ENCODE measurements at places on chromosomes 2 and 18.
A peak's percentile ranks its signal among the peaks of the same experiment; 100 is the strongest.

- DNase-seq = no peak
Measured at GRCh38 chr18:42429196-42429595, 474.2 kb downstream of the PIK3C3 start.

DNA sequence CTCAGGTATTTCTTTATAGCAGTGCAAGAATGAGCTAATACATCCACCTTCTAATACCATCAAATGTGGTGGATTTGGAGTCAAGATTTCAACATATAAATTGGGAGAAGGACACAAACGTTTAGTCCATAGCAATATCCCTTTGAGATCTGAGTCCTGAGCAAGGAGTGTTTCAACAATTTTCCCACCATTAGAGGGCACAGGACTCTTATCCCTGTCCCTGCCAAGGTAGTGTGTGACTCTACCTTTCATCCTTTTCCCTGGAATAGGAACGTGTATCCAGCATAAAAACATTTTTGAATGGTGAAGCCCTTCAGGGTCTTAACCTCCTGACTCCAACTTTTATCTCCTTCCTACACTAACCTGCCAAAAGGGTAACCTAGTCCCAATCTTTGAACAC lies 181.3 kb upstream of the SRD5A2 start:
- no peak for DNase-seq

GRCh38 chr18:35477497-35477896 lies 20.3 kb downstream of the INO80C start:
- no peak for DNase-seq

DNA sequence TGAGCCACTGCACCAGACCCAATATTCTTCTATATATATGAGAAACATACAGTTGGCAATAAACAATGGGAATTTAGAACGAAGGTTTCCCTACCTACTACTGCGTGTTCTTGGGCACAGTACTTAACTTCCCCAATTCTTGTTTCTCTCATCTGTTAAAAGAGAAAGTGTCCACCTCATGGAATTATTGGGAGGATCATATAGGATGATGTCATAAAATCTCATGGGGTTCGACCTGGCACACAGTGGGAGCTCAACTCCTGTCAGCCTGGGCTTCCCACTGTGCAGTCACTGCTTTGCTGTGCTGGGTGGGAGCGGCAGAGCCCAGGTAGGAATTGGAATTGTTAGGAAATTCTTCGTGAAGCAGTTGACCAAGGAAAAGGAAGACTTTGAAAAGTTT lies 203.3 kb downstream of the SH3BP4 start:
- no peak for DNase-seq

DNA sequence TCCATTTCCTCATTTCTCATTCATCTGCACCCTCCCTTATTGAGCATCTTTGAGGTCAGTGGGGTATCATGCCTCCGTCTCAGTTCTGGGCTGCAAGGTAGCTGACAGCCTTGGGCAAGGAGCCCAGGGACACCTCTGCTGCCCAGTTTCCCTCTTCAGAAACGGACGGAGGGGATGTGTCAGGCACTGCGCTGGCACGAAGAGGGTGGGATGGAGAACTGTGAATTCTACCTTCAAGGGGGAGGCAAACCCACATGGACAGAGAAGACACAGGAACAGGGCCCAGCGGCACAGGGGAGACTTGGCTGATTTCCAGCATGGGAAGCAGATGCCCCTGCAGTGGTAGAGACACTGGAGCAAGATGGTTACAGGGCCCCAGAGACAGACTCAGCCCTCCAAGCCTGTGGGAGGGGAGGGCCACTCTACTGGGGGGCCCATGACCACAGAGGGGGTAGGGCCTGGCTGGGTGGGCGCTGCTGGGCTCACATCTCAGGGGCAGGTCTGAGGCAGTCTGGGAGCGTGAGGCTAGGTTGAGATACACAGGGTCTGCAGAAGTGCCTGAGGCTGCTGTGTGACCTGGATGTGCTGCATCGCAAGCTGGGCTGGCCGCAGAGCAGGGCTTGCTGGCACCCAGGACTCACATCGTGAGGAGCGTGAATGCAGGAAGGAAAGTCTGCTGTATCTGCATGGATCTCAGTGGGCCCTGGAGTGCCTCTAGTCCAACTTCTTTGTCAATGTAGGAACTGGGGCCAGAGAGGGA lies 92.3 kb downstream of the HS1BP3 start:
- DNase-seq = no peak

GRCh38 chr2:120907822-120908221 lies 172.2 kb downstream of the GLI2 start:
- DNase-seq = no peak

GRCh38 chr2:128605931-128606330 lies 287.3 kb upstream of the HS6ST1 start:
- no peak for DNase-seq

GRCh38 chr2:36359067-36359466 lies 3.5 kb downstream of the CRIM1 start:
- no peak for DNase-seq

DNA sequence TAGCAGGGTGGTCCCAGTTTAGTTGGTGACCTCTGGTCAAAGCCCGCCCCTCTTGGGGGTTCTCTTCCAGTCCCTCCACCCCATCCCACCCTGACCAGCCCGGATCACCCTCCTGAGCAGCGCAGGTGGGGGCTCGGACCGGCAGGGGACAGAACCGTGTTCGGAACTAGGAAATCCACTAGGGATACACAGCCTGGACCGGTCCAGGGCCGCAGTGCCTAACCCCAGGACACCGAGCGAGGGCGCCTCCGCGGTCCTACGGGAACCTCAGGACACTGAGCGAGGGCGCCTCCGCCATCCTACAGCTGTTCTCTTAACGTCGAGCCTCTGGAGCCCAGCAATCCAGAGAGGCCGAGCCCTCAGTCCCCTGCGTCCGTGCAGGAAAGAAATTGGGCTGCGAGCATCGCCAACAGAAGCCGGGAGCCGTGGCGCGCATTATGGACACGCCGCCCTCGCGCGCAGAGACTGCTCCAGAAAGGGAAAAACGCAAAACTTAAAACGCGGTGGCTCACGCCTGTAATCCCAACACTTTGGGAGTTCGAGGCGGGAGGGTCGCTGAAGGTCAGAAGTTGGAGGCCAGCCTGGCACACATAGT lies 8.5 kb downstream of the RAX start:
- DNase-seq = no peak

- DNase-seq = no peak
Measured at GRCh38 chr2:152396051-152396511, 61.1 kb downstream of the FMNL2 start.

GRCh38 chr2:142868229-142868762 lies 9.2 kb upstream of the KYNU start:
- DNase-seq = no peak

DNA sequence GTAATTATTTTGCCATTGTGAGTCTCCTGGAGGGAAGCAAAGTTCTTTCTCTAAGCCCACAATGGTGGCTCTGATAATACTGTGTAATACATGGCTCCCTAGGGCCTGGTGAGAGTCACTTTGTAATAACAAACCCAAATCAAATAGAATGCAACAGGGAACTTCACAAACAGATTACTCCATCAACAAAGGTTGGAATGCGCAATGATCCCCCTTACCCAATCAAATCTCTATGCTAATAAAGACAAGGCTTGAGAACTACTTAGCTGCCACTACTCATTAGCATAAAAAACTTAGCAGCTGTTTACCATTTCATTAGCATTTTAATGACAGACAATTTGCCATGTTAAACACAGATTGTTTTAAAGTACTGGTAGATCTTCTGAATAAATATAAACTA lies 285.6 kb upstream of the SESTD1 start:
- no peak for DNase-seq

- DNase-seq = no peak
Measured at GRCh38 chr2:11867926-11868325, 121.5 kb downstream of the LPIN1 start.

- DNase-seq = no peak
Measured at GRCh38 chr2:150620855-150621254, 133.4 kb upstream of the RND3 start.

DNA sequence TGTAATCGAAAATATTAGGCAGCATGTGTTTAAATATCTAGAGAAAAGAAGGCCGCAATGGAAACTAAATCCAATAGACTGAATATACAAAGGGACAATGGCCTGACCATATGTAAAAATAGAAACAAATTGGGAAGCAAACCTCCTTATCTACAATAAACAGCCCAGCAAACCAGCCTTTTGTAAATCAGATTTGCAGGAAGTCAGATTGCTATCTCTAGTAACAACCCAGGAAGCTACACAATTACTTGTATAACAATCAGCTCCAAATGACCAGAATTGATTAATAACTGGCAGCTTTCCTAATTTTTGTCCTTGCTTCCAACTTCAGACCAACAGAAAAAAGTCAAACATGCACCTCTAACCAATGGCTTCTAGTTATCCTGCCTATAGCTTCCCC lies 860.0 kb downstream of the CPS1 start:
- no peak for DNase-seq

GRCh38 chr2:160324161-160324800 lies 124.2 kb upstream of the ITGB6 start:
- peak; percentile 48 for DNase-seq

DNA sequence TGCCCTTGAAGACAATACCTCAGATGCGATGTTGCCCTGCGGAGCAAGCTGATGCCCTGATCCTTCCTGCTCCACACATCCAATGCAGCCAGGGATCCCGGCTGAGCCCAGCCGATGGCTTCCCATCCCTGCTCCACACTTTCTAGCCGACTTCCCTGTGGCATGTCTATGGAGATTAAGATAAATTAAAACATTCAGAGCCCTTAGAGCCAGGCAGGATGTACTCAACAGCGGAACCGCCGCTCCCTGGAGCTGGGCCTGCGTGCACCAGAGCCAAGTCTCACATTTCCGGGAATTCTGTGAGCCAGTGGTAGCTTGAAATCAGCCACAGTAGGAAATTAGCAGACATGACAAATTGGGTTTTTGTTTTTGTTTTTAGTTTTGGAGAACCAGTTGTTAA lies 620.6 kb downstream of the GALR1 start:
- no peak for DNase-seq

- peak; percentile 22 for DNase-seq
Measured at GRCh38 chr2:127365211-127365643, 22.5 kb downstream of the MAP3K2 start.

DNA sequence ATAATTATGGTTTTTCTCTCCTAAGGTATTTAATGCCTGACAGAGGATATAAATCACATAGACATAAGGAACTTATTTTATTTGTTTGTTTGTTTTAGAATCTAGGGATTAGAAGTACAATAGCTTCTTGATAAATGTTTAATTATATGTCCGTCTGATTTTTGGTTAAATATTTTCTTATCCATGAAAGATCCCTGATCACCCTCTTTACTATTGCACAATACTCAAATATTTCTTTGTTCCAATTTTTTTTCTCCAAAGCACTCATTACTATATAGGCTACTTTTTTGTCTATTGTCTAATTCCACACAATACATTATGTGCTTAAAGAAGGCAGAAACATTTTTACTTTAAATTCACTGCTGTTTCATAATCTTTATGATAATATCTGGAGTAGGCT lies 875.8 kb downstream of the TDRD15 start:
- DNase-seq = no peak

GRCh38 chr2:230665263-230665691 lies 47.4 kb upstream of the CAB39 start:
- no peak for DNase-seq

- DNase-seq = no peak
Measured at GRCh38 chr18:6659963-6660725, 69.4 kb upstream of the ARHGAP28 start.

DNA sequence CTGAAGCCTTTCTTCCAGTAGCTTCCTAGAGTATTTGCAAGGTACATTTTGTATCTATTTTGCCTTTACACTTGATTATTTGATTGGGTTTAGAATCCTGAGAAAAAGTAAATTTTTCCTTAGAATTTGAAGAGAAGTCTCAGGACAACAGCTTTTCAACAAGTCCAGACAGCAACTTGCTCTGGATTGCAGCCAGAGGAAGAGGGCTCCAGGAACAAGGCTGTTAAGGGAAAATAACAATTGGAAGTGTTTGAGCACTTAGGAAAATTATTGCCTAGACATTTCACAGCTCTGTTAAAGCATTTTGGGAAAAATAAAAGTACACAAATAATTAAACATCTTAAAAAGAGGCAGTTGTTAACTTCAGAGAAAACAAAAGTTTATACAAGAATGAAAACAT lies 58.3 kb upstream of the RAPGEF4 start:
- DNase-seq = no peak

GRCh38 chr2:138726681-138727080 lies 53.5 kb downstream of the NXPH2 start:
- DNase-seq = no peak

DNA sequence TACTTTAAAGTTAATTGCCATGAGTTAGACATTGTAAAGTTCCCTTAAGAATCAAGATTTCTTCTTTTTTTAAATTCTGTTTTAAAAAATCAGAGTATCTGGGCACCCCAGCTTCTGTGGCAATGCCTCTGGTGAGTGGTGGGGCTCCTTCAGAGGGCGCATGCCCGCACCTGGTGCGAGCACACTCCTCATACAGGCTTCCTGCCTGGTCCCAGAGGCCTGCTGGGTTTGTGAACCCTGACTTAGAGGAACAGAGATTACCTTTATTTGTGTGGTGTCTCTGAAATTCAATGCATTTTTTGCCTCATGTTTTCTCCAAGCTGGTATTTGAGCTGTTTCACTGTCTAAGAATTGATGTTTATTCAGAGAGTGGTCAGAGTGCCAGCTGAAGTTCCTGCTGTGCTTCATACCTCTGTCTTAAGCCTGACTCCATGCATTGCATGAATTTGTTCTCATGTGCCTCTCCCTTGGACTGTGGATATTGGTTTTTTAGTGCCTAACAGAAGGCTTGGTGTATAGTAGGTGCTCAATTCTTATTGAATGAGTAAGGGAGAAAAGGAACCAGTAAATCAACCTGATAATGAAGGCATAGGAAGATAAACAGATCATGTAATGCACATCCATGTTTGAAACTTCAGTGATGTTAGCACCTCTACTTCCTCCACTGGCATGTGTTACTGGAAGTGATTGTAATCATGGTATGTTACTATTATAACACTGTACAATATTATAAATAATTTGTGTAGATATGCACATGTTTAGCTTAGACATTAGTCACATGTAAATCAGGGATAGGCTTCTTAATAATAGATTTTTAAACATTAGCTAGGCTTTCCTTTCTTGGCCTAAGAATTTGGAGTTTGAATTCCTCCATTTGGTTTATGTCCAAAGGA lies 29.0 kb downstream of the PHLPP1 start:
- DNase-seq = no peak

DNA sequence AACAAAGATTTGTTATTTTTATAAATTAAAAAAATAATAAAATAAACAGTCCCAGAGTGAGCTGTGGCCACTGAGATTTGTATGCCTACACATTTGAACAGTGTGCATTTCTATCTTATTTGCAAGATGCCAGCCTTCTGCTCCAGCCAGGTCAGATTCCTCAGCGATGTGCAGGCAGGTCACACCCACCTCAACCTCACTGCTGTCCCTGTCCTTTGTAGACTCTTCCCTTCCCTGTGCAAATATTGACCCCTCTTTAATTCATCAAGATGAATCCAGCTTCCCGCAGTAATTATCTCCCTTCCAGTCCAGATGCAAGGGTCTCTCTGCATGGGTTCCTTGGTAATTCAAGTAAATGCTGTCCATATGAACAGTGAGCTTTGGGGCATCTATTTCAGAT lies 256.2 kb downstream of the PIEZO2 start:
- DNase-seq = peak; percentile 7

All from SW480 (cell line).